Spinal cord (tissue), 10 donors: ENCODE measurements at places on chromosomes 3 and 15. TPM values are rescaled to one million over a fixed set of nuclear protein-coding genes. Genes with fewer than 3 reads are reported as not detected.

The UCN2 gene
- 0.29 TPM for polyA plus RNA-seq

DNA sequence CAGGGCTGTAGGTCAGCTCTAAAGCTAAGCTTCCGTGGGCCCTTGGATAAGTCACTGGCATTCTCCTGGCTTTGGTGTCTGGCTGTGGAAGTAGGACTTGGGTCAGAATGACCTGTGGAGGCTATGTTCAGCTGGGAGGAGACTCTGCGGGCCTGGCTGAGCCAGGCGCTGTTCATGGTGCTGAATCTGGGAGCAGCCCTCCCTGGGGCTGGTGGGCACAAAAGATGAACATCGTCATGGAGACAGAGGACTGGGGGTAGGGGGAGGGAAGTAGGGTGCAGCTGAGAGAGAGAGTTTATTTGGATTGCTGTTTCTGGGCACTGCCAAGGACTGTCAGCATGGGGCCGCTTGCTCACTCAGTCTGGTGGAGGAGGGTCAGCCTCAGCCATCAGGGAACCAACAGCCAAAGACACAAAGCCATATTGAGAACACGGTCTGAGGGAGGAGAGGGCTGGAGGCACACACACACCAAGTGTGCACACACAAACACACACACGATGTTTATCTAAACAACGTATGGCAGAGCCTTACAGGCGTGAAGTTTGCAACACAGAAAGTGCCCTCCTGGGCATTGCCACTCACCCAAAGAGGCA, 120.7 kb upstream of the LINGO1 start:
- peak; percentile 77 for DNase-seq

GRCh38 chr3:36876181-36876936, 68.5 kb downstream of the TRANK1 start:
- DNase-seq: no peak

The C3orf20 gene
- 0.12 TPM for polyA plus RNA-seq

GRCh38 chr15:70632491-70633102, 130.8 kb downstream of the UACA start:
- no peak for DNase-seq

DNA sequence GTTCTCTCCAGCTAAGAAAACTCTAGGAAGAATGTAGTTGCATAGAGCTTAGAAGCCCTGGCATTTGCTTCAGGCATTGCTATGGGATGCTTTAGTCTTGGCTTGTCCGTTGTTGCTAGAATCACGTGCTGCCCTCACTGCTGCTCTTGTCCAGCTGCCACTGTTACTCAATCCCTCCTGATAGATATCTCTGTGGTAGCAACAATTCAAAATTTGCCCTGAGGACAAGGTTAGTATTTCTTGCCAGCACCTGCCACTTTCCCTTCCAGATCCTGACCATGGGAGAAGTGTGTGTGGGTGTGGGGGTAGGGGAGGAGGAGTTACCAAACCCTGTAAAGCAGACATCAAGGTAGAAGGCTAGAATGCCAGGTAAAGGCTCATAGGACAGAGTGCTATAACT, 113.8 kb downstream of the PPM1L start:
- DNase-seq: no peak

GRCh38 chr15:38860674-38861073, 296.1 kb upstream of the RASGRP1 start:
- DNase-seq: no peak

The GOLGA8M gene
- 1.7 TPM for polyA plus RNA-seq

DNA sequence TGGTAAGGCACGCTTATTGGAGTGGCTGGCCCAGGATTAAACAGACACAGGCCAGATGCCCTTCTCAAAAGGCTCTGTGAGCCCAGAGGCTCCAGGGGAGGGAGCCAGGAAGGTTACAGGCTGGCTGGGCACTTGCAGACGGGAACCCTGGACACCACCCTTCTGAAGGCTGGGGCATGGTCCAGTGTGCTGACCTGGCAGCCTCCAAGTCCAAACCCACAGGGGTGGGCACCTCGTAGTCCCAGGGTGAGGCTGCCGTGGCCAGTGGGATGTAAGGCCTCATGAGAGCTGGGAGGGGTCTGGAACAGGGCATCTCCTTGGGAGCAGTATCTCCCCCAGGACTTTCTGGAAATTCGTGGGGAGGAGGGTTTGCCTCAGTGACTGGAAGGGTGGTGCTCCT, 19.6 kb downstream of the EFCC1 start:
- no peak for DNase-seq

DNA sequence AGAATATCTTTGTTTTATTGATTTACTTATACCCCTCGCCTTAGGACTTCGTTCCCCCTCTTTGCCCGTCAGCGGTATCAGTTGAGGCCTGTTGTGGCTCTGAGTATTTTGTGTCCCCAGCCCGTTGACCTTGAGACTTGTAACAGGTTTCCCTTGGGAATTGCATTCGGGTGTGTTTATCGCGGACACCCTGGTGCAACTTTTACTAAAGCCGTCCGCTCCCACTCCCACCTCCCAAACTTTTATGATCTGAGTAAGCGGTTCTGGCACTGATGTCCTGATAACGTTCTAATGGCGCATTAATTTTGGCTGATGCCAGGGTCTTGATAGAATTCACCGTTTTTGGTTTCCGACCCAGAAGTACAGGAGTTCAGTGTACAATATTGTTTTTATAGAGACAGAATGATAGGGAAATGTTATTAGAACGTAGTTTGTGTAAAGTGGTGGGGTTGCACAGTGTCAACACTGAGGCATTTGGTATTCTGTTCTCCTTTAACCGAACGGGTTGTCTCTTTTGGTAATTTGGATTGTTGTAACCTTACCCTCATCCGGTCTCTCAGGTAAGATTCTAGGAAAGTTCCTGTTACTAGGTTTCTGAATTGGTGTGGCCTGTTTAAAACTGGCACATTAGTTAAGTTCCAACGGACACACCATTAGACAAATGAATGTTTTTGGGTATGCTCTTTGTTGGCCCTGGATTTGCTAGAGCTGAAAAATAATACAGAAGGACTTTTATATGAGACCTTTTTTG, 47.8 kb downstream of the OIP5 start:
- peak; percentile 56 for DNase-seq

DNA sequence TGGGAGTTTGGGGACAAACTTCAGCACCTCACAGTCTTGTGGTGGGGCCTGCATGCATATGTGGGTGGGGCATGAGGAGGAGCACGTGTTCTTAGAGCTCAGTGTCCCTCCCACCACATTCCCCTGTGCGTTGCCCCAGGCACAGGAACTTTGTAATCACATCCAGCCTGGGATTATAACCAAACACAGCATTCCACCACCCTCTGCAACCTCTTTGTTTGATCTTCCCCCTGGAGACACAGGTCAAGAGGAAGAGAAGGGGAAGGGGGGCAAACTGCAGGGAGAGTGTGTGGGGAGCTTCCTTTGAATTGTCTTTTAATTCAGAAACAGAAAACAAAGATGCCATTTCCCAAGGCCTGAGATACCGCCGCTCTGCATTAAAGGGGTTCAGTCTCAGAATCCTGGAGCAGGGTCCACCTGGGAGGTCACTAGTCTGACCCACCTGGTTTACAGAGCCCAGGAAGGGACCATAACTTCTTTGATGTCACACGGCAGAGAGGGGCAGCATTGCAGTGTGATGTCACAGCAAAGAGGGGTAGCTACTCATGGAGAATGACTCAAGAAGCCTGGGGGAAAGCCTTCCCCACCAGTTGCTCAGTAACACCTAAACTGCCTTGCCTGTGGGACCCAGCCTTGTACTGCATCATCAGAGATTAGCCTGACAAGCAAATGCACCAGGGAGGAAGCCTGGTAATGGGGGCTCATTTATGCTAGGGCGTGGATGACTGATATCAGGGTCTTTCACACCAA, 106.3 kb upstream of the RNU6-1 start:
- DNase-seq: peak; percentile 85

The RPP25 gene
- 15.1 TPM for polyA plus RNA-seq

- no peak for DNase-seq
Measured at GRCh38 chr15:71812966-71813722, 2.8 kb downstream of the NR2E3 start.

DNA sequence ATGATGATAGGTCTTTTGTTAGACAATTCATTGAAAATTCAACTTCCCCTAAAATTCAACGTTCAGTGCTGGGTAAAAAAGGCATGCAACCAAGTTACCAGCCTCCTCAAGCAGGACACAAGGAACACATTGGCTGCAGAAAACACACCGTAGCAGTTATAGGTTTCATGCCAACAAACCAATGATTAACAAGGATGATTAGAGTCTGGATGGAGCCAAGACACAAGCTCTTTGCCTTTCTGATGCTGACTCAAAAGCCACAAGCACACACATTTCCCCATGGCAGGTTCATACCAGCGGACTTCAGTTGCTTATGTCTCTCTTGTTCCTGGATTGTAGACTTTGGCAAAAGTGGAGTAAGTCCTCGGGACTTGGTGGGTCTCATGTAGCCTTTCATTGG, 105.8 kb downstream of the DHX30 start:
- DNase-seq: no peak

DNA sequence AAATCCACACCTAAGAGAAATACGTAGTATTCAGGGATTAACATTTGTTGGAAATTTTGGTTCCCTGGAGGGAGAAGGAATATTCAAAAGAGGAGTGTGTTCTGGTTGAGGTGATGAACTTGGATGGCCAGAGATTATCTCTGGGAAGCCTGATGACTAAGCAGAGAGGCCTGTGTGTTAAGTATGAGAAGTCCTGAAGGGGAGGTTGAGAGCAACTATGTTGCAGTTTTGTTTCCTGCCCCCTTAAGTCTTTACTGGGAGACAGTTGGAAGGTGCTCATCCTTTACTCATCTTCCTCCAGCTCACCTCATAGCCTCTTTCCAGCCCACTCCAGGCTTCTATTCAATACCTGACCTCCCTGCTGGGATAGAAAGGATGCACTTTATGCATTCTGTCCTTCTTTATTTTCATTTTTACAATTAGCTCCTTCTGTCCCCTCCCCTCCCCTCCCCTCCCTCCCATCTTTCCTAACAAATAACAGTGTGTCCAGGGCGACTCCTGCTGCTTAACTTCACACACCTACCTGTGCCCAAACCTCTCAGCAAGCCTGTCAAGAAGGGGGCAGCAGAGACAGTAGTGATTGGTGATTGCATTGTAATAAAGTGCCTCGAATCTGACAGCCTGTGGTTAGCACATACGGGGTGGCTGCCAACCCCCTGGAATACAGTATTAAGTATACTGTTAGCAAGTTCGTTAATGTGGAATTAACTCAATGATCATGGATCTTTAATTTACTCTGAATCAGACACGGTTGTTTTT, 11.9 kb downstream of the RAP2B start:
- no peak for DNase-seq

The CHRD gene
- 17.4 TPM for polyA plus RNA-seq

The SAXO2 gene
- 10.2 TPM for polyA plus RNA-seq

The CP gene
- 0.93 TPM for polyA plus RNA-seq

The FANCD2OS gene
- polyA plus RNA-seq: not detected

GRCh38 chr3:4957978-4958377, 21.3 kb upstream of the BHLHE40 start:
- DNase-seq: no peak

The GPR176 gene
- polyA plus RNA-seq: 28.1 TPM

GRCh38 chr15:49044766-49045606, 1.3 kb downstream of the SECISBP2L start:
- DNase-seq: no peak

DNA sequence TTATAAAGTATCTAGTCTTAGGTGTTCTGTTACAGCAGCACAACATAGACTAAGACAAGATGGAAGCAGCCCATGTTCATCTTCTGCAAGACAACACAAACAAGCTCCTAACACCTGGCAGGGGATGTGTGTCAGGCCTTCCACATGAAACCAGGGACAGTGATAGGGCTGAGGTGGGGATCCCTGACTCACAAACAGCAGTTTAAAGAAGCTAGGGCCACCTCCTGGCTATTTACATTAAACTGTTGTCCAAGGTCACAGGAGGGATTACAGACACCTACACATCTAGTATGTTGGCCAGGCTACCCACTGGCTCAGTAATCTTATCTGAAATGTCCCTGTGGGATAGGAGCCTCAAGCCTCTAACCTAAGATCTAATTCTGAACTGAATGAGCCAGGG, 211.3 kb downstream of the MINAR1 start:
- no peak for DNase-seq

DNA sequence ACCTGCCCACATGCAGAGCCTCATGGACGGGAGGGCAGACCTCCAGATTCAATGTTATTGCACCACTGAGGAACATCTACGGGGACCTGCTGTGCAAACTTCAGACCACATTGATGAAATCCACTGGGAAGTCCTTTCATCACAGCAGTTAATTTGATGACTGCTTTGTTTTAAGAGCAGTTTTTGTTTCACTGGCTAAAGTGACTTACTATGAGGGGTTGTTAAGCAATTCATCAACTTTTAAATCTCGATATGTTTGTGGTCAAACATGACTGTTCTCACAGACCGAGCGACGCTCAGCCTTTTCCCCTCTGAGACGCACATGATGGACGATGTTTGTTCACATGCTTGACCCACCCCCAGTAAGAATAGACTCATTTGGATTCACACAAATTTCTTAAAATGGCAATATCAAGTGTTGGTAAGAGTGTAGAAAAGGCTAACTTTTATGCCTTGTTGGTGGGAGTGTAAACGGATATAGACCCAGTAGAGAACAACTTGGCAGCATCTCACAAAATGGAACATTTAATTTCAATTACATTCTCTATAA, 35.9 kb upstream of the IREB2 start:
- DNase-seq: no peak

The IMPG2 gene
- 0.65 TPM for polyA plus RNA-seq

The CNTN3 gene
- 20.9 TPM for polyA plus RNA-seq

DNA sequence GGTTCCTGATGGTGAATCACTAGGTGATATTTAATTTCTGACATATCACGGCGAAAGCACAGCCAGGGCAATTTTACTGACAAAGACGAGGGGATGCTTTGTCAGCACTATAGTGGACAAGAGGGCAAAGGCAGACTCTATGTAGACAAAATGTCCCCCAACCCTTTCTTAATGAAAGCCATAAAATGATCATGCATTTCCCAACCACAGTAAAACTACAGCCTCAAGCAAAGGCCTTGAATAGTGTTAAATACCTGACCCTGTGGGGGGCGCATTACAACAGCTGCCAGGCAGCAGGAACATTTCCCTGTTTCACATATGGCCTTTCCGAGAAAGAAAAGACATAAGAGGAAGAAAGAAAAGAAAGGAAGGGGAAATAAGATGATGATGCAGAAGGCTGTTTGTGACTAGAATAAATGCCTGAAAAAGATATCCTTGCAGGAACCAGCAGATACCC, 49.5 kb downstream of the GLDN start:
- DNase-seq: peak; percentile 66
